Stimulated activated CD8-positive, alpha-beta memory T cell treated with anti-CD3 and anti-CD28 coated beads, Interleukin-4, amount 100 ng/mL, for 24 hours (primary cell): ENCODE measurements at places on chromosomes 11 and 22.

DNA sequence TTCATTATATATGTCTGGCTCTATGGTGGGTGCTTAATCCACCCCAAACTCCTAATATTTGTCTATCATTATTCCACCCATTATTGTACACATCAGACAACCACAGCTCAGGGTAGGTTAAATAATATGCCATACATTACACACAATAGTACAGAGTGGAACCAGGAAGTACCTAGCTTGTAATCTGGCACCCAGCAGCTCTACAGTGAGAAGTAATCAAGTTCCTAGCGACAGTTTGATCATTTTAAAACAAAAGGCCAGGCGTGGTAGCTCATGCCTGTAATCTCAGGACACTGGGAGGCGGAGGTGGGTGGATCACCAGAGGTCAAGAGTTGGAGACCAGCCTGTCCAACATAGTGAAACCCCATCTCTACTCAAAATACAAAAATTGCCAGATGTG, 141.0 kb downstream of the LARGE1 start:
- no peak for DNase-seq

DNA sequence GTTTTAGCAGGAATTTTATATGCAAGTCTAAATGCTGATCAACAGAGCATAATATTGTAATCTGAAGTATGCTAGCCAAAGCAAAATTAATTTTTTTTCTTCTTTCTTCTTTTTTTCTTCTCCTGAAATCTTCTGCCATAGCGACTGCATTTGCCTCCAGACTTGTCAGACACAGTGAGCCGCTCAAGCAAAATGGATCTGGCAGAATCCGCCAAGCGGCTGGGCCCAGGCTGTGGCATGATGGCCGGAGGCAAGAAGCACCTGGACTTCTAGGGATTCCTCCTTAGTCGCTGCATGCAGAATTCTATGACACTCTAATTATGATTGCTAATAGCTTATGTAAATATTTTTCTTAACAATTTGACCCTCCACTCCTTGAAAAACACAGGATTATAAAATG, 27.9 kb downstream of the PAX6 start:
- DNase-seq = no peak

- DNase-seq = no peak
Measured at GRCh38 chr11:10125522-10126133, 168.4 kb downstream of the SBF2 start.

- DNase-seq = no peak
Measured at GRCh38 chr11:19843079-19843478, 130.4 kb downstream of the NAV2 start.

DNA sequence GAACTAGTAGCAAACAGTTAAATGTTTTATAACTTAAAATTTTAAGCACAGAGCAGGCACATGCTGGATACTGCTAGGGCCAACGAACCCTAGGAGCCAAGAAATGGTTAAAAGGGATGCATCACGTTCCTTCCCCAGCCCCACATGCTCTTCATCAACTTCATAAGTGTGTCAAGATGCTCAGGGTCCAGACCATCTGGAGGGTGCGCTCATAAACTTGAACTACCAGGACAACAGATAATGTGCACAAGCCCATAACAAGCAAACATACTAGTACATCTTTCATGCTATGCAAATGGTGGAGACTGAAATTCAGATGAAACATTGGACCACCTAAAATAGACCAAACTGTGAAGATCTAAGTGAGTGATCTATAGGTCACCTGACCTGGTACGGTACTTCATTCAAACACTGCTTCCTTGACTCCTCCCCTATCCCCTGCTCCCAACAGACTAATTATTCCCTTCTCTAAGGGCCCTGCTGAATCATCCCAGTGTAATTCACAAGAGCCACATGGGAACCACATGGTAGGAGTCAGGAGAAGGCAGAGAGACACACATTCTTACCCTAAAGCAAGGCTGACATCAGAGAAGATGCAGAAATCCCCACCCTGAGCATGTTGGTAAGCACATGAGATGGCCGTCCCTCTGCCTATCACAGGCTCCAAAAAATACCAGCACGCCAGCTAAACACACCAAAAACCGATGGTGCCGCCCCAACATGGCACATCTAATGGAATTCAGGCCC, 83.9 kb downstream of the ETS1 start:
- no peak for DNase-seq

GRCh38 chr11:78931891-78932290, 357.2 kb upstream of the NARS2 start:
- DNase-seq = no peak

- DNase-seq = no peak
Measured at GRCh38 chr11:119673052-119673758, 55.8 kb downstream of the NECTIN1 start.

GRCh38 chr11:58577555-58578135, 1.2 kb upstream of the ZFP91 start:
- DNase-seq = peak; percentile 66

DNA sequence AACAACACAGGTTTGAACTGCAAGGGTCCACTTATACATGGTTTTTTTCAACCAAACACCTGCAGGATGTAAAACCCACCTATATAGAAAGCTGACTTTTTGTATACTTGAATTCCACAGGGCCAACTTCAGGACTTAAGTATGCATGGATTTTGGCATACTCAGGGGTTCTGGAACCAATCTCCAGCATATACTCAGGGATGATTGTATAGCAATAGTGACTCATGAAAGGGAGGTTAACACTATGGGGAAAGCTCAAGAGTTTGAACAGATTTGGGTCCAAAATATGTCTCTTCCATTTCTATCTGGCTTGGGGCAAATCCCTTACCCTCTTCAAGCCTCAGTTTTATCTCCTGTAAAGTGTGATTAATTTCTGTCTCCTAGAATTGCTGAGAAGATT, 94.9 kb downstream of the MICAL2 start:
- DNase-seq = no peak

DNA sequence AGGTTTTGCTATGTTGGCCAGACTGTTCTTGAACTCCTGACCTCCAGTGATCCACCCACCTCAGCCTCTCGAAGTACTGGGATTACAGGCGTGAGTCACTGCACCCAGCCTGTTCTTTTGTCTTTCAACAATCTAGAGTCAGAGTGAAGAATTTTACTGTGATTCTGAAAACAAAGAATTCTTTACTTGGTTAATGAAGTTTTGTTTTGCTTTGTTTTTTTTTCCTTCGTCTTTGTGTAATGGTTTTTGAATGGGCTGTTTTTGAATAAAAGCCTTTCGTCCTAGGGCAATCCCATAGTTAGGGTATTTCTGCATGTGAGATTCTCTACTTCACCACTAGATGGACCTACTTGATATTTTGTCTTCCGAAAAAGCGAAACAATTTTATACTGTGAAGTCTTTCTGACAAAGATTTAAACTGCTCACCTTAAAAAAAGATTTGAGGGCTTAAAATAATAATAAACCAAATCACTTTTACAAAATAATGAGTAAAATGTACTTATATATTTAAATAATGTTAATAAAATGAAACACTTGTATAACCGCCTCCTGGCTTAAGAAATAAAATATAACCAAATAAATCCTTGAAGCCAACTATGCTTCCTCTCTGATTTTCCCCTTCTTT, 43.4 kb upstream of the SC5D start:
- no peak for DNase-seq

DNA sequence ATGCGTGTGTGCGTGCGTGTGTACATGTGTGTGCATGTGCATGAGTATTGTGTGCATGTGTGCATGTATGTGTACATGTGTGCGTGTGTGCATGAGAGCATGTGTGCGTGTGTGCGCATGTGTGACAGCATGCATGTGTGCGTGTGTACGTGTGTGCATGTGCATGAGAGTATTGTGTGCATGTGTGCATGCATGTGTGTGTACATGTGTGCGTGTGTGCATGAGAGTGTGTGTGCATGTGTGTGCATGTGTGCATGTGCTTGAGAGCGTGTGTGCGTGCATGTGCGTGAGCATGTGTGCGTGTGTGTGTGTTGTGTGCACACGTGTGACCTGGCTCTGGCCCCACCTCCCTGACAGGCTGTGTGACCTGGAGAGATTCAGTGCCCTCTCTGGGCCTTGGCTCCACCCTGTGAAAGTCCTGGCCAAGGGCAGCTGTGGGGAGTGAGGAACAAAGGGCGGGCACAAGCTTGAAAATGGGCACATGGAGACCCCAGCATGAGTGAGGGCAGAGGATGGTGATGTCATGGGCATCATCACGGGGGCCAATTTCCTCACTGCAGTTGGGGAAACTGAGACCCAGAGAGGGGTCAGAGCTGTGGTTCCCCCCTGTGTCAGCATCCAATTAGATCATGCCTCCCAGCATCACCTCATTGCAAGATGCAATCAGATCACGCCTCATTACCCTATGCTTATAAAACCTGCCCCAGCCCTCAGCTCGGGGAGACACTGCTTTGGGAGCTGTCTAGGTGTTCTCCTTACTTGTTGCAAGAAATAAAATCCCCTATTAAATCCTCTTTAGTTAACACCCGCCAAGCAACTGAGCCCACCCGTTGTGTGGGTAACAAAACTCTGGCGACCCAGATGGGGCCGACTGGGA, 658 bp downstream of the ACY3 start:
- DNase-seq = no peak

DNA sequence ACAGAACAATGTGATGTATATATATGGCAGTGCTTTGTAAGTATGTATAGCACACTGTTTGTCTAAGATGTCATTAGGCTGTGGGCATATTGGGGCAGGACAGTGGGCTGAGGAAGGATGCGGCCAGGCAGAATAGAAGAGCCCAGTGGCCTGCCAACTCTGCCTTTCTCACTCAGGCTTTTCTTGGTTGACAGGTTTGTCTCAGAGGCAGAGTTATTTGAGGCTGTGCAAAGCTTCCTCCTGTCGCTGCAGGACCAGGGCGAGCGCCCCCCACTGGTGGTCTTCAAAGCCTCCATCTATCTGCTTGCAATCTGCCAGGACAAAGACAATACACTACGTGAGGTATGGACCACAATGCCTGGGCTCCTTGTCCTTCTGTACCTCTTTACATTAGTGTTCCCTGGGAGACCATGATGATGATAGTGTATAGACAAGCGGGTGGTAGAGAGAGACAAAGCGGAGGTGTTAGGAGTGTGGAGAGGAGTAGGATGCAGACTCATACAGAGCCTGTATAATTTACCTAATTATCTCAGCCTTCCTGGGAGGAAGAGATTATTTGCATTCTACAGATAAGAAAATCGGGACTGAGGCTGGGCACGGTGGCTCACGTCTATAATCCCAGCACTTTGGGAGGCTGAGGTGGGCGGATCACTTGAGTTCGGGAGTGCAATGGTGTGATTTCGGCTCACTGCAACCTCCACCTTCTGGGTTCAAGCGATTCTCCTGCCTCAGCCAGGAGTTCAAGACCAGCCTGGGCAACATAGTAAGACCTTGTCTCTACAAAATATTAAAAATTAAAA, 37.3 kb upstream of the CCDC134 start:
- no peak for DNase-seq

DNA sequence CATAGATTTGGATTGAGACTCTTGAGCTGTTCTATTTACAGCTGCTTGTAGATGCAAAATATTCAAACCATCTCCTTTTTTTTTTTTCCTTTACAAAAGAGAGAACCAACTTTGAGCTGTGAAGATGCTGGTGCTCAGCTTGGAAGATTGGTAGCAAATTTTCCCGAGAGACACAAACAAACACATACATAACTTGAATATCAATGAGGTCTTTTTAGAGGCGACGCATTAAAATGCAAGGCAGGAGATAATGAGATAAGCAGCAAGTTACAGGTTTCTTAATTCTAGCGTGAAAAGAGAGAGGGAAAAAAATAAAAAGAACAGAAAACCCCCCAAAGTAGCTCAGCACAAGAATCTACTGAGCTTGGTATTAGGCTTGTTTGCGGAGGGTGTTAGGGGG, 247.0 kb upstream of the SORL1-AS1 start:
- no peak for DNase-seq

- no peak for DNase-seq
Measured at GRCh38 chr11:69320326-69320725, 26.4 kb downstream of the MYEOV start.

GRCh38 chr22:46363611-46364321, 28.3 kb downstream of the TRMU start:
- no peak for DNase-seq

DNA sequence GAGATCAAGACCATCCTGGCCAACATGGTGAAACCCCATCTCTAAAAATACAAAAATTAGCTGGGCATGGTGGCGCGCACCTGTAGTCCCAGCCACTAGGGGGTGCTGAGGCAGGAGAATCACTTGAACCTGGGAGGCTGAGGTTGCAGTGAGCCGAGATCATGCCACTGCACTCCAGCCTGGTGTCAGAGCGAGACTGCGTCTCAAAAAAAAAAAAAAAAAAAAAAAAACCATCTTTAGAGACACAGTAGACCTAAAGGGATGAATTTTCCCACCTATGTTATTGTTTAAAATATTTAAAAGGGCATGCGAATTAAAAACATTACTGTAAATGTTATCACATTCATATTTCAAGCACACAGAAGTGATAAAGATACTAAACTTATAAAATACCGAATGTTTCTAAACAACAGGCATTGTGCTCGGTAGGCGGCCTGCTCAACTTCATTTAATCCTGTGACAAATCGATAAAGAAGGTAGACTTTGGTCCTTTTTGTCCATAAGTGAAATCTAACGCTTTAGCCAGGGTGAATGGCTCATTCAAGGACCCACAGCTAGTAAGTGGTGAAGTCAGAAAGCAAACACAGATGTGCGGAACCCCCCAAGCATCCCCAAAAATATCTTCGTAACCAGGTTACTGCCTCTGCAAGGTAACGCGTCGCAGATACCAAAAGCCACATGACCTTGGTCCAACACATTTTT, 16.1 kb downstream of the NCAPD3 start:
- DNase-seq = peak; percentile 49

DNA sequence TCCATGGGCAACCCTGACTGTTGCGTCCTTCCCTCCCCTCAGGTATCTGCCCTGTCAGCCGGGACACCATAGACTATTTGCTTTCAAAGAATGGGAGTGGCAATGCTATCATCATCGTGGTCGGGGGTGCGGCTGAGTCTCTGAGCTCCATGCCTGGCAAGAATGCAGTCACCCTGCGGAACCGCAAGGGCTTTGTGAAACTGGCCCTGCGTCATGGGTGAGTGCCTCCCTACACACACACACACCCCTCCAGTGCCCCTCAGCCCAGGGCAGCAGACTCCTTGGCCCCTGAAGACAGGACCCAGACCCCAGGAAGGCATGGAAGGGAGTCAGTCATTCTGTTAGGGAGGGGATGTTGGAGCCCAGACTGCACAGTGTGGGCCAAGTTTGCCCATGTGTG, 17.9 kb upstream of the UVRAG start:
- no peak for DNase-seq

GRCh38 chr11:130449996-130450769, 1.7 kb downstream of the ADAMTS15 start:
- no peak for DNase-seq

- peak; percentile 52 for DNase-seq
Measured at GRCh38 chr11:64357904-64358535, 942 bp upstream of the RPS6KA4 start.

- DNase-seq = no peak
Measured at GRCh38 chr11:85723088-85723487, 37.1 kb upstream of the CCDC89 start.

DNA sequence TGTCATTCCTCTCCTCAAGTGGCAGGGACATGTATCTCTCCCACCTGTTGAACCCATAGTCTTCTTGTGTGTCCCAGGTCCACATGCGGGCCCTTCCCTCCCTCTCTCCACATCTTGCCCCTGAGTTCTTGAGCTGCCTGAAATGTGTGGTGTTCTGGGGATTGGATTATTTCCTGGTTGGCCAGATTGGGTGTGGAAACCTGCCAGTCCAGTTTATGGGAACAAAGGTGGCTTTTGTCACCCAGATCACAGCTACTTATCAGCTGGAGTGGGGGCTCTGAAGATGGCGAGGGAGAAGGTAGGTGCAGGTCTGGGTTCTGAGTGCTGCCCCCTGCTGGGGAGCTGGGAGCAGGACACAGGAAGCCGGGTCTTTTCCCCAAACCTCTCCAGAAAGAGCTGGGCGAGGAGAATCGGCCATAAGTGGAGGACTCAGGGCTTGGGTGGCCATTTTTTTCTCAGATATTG, 14.2 kb downstream of the DTX4 start:
- DNase-seq = peak; percentile 38
